ENCODE measurements at places on chromosomes 6 and 20.

GRCh38 chr20:3846378-3846739 lies 275 bp upstream of the MAVS start:
- DNase-seq = no peak

DNA sequence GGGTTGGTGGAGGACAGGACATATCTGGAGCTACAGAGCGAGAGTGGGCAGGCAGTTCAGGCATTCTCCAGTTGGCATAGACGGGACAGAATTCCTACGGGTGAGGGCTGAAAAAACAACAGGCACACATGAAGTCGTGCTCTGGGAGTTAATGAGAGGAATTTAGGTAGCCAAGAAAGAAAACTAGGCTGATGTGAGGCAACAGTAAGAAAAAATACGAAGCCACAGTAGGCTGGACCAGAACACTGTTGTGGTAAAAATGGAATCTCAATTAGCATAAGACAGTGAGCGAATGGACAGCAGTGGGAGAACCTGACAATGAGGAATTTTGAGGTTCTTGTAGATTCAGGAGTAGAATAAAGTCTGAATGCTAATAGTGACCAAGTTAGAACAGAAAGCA lies 488.1 kb upstream of the AGPAT4 start:
- no peak for DNase-seq

- no peak for DNase-seq
Observed at GRCh38 chr6:159085396-159085895, 40.7 kb upstream of the TAGAP start.

GRCh38 chr6:114055349-114055748 lies 84.4 kb upstream of the HDAC2 start:
- DNase-seq = peak; percentile 46

- no peak for DNase-seq
Observed at GRCh38 chr6:46175446-46175845, 4.7 kb upstream of the ENPP5 start.

- DNase-seq = no peak
Observed at GRCh38 chr6:151257985-151258445, 18.2 kb downstream of the AKAP12 start.

- DNase-seq = peak; percentile 35
Observed at GRCh38 chr6:139764498-139764986, 390.1 kb upstream of the CITED2 start.

GRCh38 chr20:3825526-3825925 lies 5.2 kb downstream of the AP5S1 start:
- DNase-seq = peak; percentile 10

DNA sequence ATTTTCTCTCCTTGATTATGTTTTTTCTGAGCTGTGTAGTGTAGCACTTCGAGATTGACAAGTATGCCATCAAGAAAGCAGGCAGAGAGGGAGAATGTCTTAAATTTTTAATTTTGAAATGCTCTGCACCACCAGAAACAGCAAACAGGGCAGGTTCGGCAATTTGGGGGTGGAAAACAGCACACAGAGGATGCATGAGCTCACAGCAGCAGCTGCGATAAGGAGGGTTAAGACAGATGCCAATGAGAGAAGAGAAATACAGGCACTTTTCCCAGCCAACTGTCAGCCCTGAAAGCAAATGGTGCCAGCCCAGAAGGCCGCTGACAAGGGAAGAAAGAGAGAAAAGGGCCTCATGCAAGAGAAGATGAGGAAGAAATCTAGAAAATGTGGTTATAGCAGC lies 15.1 kb upstream of the SNRPB2 start:
- no peak for DNase-seq

DNA sequence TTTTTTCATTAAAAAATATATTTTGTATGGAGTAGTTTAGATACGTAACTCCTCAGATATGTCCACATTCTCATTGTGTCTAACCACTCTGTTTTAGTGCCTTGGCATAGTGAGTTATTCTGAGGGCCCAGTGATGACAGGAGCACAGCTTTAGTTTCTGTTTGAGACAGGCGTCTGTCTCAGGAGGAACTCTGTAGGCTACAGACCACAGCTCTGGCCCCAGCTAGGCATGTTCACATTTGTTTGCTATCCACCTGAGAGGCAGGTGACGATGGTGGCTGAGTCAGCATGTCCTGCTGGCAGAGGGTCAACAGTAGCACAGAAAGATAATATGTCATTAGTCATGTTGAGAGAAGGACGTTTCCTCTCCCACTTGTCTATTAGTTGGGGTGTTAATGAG lies 16.3 kb downstream of the LRRC1 start:
- peak; percentile 96 for DNase-seq
